Stimulated activated CD4-positive, alpha-beta T cell treated with anti-CD3 and anti-CD28 coated beads, Interleukin-12 subunit alpha, Interleukin-12 subunit beta, amount 100 ng/mL, for 48 hours (primary cell): ENCODE measurements at places on chromosomes 12 and 14.

DNA sequence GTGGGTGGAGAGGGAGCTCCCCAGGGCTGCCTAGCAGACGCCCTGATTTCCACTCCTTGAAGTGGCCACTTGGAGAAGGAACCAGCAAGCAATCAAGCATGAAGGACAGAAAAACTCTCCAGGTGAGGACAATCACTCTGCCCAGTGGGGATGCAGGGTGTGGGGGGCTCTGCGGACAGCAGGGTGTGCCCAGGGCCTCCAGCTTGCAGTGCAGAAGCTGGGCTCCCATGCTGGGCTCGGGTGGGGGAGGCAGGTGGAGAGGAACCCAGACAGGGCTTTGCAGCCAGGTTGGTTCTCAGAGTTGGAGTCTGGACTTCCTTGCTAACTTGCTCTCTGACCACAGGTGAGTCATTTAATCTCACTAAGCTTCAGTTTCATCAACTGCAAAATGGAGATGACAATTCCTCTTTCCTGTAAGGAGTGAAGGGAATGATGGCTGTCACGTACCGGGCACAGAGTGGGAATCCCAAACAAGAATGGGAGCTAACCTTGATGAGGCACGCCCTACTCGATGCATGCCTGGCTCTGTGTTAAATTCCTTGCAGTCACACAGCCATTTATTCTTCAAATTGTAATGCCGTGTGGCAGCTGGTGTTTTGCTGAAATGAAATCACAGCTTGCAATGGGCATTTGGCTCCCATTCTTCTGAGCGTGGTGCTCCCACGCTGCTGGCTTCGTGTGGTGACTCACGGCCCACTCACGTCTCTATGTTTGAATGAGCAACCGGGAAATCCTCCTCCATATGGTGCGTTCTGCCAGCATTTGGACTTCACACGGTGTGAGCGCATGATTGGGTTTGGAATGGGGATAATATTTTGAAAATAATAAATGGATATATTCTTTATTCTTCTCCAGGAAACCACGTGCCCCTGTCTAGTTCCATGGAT is 75.2 kb downstream of the PRIMA1 start:
- DNase-seq: no peak

GRCh38 chr14:69259168-69259526 is 811 bp upstream of the GALNT16 start:
- no peak for DNase-seq

DNA sequence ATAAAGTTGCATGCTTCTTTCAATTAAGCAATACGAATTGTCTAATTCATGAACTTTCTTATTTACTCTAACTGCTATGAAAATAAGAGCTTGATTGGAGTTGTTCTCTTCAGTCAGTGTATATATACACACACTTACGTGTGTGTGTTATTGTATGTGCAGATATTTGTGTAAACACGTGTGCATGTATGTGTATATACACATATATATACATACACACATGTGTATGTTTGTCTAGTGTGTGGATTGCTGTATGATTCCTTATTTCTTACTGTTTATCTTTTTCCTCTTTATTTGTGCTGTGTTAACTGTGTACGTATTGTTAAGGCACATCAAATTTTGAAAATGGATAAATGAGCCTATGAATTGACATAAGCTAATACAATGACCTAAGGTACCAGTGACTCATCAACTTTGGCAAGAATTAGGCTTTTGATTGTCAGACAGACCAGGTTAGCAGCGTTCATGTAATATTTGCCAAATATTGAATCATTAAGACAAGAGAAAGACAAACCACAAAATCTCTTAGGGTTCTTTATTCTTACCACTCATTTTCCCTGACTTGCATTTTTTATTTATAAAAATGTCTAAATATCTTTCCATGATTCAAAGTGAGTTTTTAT is 423.9 kb downstream of the SOX5 start:
- no peak for DNase-seq

DNA sequence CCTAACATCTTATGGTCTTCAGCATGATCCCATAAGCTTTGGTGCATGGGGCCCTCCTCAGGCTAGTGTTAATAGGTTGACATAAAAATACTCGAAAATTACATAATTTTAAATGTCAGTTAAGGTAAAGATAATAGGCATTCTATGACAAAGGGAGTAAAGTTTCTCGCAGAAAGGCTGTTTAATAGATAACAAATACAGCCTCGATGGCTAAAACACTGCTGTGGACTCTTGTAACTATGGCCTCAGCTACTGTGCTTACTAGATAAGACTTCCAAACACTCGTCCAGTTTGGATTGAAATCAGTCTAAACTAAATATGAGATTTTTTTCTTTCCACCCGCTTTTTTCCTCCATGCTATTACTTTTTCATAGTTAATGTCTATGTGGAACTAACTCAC is 23.2 kb upstream of the MGST1 start:
- DNase-seq: no peak

GRCh38 chr14:88493392-88494185 is 61.2 kb downstream of the PTPN21 start:
- no peak for DNase-seq

GRCh38 chr14:103308717-103309616 is 25.1 kb upstream of the EIF5 start:
- DNase-seq: no peak

DNA sequence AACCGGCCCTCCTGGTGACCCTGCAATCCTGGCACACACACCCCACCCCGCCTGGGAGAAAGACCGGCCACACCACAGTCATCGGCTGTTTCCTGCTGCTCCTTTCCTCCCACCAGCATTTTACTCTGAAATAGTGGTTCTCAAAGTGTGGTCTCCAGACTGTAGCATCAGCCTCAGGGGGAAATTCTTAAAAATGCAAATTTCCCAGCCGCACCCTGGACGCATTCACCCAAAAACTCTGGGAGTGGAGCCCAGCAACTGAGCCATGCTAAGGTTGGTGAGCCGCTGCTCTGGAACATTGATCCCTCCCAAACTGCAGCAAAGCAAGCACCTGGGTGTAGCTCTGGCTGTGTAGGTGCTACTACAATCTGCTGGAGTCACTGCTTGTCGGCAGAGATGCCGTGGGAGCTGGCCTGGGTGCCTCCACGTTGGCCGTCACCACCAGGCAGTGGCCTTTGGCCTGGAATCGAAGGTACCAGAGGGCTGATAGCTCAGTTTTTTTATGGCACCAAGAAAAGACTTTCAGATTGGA is 38.4 kb upstream of the BCL2L14 start:
- DNase-seq: no peak

GRCh38 chr14:71539650-71540285 is 392.5 kb upstream of the RGS6 start:
- no peak for DNase-seq

DNA sequence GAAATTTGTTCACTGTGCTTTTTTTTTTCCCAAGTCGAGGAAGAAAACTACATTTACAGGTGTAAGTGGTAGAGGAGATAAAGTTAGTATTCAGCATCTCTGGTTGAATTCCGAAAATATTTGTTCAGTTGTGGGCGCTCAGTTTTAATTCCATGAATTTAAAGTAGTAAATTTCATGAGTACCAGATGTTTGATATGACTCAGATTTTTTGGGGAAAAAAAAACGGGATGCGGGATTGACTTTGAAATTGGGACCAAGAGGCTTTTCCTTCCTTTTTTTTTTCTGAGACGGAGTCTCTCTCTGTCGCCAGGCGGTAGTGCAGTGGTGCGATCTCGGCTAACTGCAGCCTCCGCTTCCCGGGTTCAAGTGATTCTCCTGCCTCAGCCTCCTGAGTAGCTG is 1.6 kb downstream of the TULP3 start:
- DNase-seq: no peak

DNA sequence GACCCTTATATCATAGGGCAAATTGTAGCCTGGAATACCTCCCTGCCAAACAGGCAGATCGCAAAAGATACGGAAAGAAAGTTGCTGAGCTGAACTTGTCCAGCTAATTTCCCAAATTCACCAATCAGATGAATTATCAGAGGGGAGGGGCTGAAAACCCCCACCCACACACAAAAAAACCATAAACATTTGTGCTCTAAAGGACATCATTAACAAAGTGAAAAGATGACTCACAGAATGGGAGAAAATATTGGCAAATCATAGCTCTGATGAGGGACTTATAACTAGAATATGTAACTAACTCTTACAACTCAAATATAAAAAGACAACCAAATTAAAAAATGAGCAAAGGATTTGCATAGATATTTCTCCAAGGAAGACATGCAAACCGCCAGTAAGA is 36.3 kb downstream of the PTHLH start:
- DNase-seq: no peak

DNA sequence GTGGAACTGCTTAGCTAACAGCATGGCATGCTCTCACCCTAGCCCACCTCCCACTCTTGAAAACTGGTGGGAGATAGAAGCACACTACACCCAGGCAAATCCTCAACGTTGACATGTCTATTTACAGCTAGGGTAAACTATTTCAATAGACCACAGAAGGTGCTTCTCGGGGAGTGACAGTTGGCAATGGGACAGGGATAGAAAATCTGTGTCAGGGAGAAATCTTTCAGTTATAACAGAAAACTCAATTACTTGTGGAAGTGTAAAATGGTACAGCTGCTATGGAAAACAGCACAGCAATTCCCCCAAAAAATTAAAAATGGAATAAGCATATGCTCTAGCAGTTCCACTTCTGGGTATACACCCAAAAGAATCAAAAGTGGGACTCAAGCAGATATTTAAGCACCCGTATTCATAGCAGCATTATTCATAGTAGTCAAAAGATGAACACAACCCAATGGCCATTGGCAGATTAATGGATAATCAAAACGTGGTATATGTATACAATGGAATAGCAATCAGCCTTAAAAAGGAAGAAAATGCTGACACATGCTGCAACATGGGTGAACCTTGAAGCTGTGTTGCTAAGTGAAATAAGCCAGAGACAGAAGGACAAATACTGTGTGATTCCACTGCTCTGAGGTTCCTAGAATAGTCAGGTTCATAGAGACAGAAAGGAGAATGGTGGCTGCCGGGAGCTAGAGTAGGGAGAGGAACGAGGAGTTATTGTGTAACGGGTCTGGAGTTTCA is 92.5 kb downstream of the STAB2 start:
- no peak for DNase-seq

DNA sequence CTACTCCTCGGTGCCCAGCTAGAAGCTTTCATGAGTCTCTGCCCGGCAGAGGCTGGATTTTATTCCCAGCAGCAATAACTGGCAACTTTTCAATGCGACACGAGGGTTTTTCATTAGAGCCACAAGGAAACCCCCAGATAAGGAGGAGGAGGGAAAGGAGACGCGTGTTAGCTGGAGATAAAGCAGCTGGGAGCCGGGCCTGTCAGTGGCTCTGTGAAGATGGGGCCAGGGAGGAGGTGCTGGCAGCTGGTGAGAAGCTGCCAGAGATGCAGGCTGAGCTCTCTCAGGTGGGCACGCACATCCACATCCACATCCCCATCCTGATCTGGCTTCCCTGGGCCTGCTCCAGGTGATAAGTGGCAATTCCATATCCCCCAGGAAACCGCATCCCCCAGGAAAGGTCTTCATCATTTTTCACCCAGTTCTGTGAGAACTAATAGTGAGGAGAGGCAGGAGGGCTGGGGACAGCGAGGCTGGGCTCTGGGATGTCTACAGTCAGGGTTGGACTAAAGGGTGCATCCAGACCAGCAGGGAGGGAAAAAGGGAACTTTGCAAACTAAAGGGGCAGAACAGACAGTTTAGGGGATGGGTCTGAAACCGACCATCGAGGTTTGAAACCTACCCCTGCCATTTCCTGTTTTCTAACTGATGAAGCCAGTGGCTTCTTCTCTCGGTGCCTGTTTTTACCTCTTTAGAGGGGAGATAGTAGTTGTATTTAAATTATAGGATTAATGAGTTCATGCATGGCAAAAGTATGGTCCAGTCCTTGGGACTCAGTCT is 413.2 kb downstream of the DPF3 start:
- DNase-seq: no peak

GRCh38 chr12:121791671-121792551 is 1.6 kb downstream of the RHOF start:
- no peak for DNase-seq

- DNase-seq: no peak
Measured at GRCh38 chr12:89469361-89469760, 55.2 kb downstream of the GALNT4 start.

GRCh38 chr12:80217011-80217535 is 117.7 kb downstream of the OTOGL start:
- DNase-seq: no peak

DNA sequence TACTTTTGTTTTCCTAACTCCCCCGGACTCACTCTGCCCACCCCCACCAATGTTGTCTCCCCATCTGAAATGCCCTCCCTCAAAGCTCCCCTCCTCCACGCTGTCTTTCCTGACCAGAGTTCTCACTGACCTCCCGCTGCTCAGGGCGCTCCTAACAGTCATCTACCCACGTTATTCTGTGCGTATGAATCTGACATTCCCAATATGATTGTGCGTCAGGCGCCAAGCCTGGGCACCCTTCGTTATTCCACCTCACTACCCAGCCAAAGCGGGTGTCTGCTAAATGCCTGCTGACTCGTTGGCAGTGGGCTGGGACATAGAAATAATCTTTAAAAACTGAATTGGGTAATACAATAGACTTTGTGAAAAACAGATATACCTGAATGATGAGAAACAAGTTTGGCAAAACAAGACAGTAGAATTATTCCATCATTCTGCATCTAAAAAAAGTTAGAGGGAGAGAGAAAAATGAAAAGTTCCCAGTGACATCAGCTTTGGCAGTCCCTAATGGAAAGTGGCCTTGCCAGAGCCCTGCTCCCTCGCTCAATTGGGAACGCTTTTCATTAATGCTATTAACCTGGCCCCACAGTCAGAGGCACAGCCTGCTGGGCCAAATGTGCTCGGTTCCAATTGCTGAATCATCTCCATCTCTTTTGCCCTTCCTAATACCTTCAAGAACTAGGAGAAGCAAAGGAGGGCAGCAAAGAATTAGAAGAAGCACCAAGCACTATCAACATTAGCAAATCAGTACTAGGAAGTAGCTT is 74.0 kb upstream of the PLXNC1 start:
- DNase-seq: no peak

DNA sequence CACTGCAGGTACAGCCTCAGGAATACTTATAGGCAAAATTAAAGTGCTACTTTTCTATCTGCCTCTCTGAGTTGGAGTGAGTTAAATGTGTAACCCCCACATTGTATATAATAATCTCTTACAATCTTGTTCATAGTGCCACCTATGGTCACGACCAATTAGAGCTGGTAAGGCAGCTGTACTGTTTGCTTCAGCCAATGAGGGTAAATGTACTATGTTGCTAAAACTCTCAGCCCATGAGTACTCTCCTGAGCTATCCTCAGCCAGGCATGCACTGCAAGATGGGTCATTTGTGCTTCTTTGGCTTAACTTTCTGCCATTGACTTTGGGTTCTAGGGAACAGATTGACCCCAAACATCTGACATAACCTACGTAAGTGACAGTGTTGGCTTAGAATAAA is 15.0 kb upstream of the MDM2 start:
- no peak for DNase-seq

- DNase-seq: no peak
Measured at GRCh38 chr14:60274448-60274847, 25.4 kb downstream of the PPM1A start.

DNA sequence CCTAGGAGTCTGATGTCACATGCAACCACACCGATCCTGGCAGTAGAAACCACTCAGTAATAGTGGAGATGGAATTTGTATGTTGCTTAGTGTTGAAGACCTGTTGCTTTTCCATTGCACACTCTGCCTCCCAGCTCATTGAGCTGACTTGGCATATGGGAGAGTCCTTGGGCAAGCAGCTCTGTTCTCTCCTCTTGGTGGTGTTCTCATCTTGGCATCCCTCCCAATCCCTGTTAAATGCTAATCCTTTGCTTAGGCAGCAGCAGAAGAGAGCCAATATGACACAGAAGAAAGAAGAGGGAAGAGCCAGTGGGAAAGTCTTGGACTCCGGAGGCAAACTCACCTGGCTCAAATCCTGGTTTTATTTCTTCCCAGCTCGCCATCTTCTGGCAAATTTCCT is 178.0 kb upstream of the CAND1 start:
- no peak for DNase-seq
